Astrocyte (in vitro differentiated cells and primary cell): ENCODE measurements at places on chromosomes 11 and 22. TPM values are rescaled to one million over a fixed set of nuclear protein-coding genes. Genes with fewer than 3 reads are reported as not detected.

DEFB108B gene
- total RNA-seq = not detected in 2 replicates

- DNase-seq = peak; percentile 6
These were observed 1298.0 kb upstream of the CNTN5 start for GRCh38 chr11:97722721-97723120.

DEUP1 gene
- total RNA-seq = 0.41 and 0.91 TPM in 2 replicates

DNA sequence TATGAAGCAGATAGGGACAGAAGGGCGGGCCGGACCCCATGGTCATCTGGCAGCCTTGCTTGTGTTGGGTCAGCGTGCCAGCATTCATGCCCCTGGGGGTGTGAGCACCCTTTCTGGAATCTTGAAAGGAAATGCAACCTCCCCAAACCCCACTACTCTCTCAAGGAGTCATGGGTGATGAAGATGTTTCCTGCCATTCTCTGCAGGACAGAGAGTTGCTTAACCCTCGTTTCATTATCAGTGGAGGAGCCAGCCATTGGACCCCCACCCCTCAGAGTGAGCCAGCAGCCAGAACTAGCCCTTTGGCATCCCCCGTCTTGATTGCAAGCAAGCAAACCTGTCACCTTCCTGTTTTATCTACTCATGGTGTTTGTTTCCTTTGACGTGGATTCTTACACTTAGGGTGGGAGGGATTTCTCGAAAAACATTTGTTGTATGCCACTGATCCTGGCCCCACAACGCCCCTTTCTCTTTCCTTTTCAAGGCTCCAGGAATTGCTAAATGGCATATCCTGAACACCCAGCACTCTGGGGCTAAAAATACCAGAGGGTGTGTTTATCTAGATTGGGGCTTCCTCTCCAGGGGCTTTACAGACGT lies 258.3 kb downstream of the ETS1 start:
- no peak for DNase-seq
